ENCODE measurements at places on chromosomes 7 and 10.
A peak's percentile ranks its signal among the peaks of the same experiment; 100 is the strongest.

- no peak for DNase-seq
These were observed 72.0 kb downstream of the VWA2 start for GRCh38 chr10:114311023-114311422.

DNA sequence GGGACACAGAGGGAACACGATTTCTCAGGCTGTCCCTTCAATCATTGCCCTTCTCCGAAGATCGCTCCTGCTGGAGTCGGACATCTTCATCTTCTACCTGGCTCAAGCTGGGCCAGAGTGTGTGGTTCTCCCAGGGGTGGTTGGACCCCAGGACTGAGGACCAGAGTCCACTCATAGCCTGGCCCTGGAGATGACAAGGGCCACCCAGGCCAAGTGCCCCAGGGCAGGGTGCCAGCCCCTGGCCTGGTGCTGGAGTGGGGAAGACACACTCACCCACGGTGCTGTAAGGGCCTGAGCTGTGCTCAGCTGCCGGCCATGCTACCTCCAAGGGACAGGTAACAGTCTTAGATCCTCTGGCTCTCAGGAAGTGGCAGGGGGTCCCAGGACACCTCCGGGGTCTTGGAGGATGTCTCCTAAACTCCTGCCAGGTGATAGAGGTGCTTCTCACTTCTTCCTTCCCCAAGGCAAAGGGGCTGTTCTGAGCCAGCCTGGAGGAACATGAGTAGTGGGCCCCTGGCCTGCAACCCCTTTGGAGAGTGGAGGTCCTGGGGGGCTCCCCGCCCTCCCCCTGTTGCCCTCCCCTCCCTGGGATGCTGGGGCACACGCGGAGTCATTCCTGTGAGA lies 23.3 kb downstream of the TBATA start:
- no peak for DNase-seq

- no peak for DNase-seq
These were observed 53.4 kb downstream of the FOXL3 start for GRCh38 chr7:343227-343822.

GRCh38 chr7:105718511-105718925 lies 137.2 kb upstream of the EFCAB10 start:
- DNase-seq: no peak

- DNase-seq: no peak
These were observed 304.1 kb upstream of the ZNF32 start for GRCh38 chr10:43952760-43953159.

GRCh38 chr10:95363303-95363912 lies 72.6 kb upstream of the PDLIM1 start:
- DNase-seq: peak; percentile 38

DNA sequence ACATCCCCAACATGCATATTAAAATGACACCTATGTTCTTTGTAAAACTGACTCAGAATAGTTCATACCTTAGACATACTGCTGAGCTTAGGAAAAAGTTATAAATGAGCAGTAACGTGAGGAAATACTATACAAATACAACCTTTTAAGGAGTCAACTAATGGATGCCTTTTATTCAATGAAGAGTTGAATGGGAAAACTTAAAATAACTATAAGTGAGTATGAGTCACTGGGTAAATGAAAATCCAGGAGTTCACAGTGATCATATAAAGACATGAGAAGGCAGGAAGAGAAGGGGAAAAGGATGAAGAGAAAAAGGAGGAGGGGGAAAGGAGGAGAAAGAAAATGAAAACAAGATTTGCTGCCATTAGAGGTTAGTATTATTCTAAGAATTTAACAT lies 157.8 kb upstream of the PCDH15 start:
- DNase-seq: no peak

DNA sequence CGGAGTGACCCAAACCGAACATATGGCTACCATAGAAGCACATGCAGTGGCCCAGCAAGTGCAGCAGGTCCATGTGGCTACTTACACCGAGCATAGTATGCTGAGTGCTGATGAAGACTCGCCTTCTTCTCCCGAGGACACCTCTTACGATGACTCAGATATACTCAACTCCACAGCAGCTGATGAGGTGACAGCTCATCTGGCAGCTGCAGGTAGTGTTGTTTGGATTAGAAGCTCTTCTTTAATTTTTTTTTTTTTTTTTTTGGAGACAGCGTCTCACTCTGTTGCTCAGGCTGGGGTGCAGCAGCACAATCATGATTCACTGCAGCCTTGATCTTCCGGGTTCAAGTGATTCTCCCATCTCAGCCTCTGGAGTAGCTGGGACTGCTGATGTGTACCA lies 45.8 kb downstream of the NRF1 start:
- no peak for DNase-seq

DNA sequence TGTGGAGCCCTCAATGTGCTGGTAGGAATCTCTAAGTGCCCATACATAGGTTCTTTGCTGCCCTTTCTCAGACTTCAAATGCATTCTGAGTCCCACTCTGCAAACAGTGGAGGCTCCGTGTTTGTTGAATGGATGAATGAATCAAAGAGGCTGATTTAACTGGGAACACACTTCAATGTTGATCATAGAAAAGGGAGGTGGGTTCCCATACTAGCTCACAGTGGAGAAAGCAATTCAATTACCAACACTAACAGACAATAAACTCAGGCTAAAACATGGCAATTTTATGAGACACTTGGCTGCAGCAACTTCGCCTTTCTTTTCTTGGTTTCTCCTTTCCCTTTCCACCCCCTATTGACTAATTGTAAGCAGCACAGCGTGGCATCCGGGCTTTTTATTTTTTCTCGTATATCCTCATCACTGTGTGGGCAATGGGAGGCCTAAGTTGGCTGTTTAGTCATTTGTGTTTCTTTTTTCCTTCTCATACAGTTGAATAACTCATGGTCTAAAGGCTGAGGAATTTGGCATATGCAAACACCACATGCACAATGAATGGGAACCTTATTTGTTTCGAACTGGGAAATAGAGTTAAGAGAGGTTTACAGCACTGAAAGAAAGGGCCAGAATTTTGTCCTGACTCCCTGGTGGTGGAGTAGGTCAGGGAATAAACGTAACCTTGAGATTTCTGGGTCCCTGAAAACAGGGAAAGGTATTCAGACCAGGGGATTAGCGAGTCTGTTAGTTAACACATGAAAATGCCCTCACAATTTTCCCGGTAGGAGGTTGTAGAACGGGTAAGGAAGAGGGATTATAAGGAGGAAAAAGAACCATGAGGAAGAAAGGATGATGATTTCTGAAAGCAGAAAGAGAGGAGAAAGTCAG lies 858.5 kb downstream of the KCNMA1 start:
- DNase-seq: no peak
